Gastrocnemius medialis (tissue), 4 donors: ENCODE measurements at places on chromosomes 5 and 9.

DNA sequence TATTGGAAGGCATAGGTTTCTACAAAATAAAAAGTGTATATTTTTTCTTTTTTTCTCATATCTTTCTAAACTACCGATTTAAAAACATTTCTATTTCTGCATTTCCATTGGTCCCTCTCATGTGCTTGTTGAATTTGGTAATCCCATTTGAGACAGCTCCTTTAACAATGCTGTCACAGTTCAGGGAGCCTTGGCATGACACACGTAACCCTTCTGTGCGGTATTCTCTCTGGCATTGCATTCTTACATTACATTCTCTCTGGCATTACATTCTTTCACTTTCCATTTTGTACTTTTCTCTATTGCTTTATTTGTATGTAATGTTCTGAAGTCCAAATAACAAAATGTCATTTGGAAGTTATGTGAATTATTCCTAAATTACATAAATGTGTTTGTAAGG, 150.7 kb upstream of the RASGRF2 start:
- no peak for DNase-seq

GRCh38 chr5:14471507-14471906, 110.1 kb upstream of the OTULINL start:
- no peak for DNase-seq

DNA sequence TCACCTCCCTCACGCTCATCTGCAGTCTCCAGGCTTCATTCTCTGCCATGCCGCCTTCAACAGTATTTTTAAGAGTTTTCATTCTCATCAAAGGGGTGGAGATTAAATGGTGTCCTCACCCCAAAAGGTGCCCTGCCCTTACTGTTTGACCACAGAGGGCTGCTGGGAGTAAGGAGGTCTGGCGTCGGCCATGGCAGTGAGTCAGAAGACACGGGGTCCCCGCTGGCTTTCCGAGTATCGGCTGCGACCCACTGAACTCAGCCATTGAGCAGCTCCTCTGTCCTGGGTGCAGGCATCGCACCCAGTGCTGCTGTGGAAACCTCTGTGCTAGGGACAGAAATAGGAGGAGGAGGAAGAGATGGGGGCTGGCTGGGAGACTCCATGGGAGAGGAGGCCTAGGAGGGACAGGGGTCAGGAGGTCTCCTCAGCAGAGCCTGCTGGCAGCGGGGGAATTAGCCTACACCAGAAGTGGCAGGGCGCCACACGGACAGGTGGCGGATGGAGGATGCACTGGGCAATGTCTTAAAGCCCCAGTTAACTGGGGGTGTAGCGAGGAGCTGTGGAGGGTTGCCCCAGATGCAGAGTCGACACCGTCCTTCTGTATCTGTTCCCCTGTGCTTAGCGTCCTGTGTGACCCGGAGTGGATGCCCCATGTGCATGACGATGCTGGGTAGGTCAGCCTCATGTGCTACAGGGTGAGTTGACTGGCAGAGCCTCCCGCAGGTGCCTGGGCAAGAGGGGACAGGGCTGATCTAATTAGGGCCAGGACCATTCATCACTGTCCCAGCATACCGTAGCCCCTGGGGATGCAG, 15.4 kb upstream of the PLEKHG4B start:
- DNase-seq: no peak

DNA sequence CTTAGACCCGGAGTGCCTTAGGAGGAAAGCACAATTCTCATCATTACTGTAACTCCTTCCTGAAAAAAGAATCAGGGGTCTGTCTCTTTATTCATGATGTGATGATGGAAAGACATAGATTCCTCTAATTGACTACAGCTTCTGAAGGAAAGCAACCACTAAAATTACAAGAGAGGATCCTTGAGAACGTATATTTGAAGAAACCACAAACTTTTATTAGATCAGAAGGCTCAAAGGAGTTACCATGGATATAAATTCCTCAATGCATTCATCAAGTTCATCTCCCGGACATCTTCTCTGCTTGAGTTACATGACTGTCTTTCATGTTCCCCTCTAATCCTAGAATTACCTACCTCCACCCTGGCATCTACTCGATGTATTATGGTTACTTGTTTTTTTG, 104.1 kb upstream of the PAPPA start:
- no peak for DNase-seq

- no peak for DNase-seq
Measured at GRCh38 chr5:45648744-45649143, 47.4 kb downstream of the HCN1 start.
